ENCODE measurements at places on chromosomes 16 and 17.

GRCh38 chr16:67030221-67030962 lies 1.4 kb downstream of the CBFB start:
- H3K27ac ChIP-seq: peak overlapping the region; percentile 92
- peaks cover 41% of the 10 kb centered on the region for H3K4me1 ChIP-seq
- no peaks in the 10 kb centered on the region for H3K27me3 ChIP-seq
- peaks cover 3% of the 10 kb centered on the region for H3K36me3 ChIP-seq

- peaks cover 28% of the 10 kb centered on the region for H3K4me1 ChIP-seq
- H3K36me3 ChIP-seq: peaks cover 30% of the 10 kb centered on the region
- no peak overlapping the region for H3K27ac ChIP-seq
- no peak for DNase-seq
- H3K4me3 ChIP-seq: no peak overlapping the region
- no peaks in the 10 kb centered on the region for H3K27me3 ChIP-seq
Observed at GRCh38 chr17:7462474-7463371, 16.7 kb downstream of the ZBTB4 start.

GRCh38 chr17:81405411-81405872 lies 10.2 kb downstream of the BAHCC1 start:
- peaks cover 67% of the 10 kb centered on the region for H3K4me1 ChIP-seq
- no peak overlapping the region for H3K4me3 ChIP-seq
- H3K27ac ChIP-seq: peak overlapping the region; percentile 60
- H3K27me3 ChIP-seq: no peaks in the 10 kb centered on the region

GRCh38 chr16:89237733-89238132 lies 20.2 kb downstream of the ZNF778 start:
- peaks cover 4% of the 10 kb centered on the region for H3K4me1 ChIP-seq
- no peak overlapping the region for H3K4me3 ChIP-seq
- peaks cover 15% of the 10 kb centered on the region for H3K36me3 ChIP-seq
- no peak for DNase-seq
- no peaks in the 10 kb centered on the region for H3K27me3 ChIP-seq
- no peak overlapping the region for H3K27ac ChIP-seq

DNA sequence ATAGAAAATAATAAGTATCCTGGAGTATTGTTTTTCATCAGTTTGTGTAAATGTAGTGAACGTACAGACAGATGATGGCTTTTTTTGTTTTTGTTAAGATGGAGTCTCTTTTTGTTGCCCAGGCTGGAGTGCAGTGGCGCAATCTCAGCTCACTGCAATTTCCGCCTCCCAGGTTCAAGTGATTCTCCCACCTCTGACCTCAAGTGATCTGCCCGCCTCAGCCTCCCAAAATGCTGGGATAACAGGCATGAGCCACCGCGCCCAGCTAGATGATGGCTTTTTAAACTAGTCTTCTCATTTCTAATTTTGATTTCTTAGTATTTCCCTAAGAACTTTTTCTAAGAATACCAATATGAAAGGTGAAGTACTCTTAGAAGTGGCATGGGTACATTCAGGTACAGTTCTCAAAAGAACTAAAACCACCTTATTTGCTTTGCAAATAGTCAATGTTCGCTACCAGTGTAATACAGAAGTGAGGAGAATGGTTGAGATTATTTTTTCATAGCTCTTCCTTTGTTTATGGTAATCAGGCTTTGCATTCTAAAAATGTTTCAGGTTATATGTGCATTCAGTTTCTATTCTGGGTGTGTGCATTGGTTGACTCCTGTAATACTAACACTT lies 34.2 kb downstream of the TTC19 start:
- DNase-seq: no peak
- peaks cover 97% of the 10 kb centered on the region for H3K36me3 ChIP-seq
- H3K27ac ChIP-seq: no peak overlapping the region
- H3K27me3 ChIP-seq: no peaks in the 10 kb centered on the region
- H3K4me3 ChIP-seq: no peak overlapping the region

DNA sequence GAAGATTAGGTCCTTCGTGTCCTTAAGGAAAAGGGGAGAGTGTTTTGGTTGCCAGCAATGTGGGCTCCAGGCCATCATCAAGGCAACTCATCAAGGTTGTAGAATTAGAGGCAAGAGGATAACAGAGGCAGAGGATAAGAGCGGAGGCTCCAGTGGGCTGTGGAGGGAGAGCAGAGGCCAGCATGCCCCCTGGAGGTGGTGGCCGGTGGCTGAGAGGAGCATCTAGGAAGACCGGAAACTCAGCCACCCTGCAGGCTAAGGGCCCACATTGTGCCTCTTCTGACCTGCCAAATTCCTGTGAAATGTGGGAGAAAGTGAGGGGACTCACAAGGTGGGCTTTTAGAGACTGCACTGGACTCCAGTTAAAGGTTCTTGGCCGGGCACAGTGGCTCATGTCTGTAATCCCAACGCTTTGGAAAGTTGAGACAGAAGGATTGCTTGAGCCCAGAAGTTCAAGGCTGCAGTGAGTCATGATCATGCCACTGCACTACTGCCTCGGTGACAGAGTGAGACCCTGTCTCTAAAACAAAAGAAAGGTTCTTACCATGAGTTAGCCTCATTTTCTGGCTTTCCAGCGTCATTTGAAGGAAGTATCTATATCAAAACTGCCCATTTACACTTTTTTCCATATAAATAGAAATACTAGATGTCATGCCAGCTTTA lies 62.7 kb upstream of the ADORA2B start:
- H3K4me3 ChIP-seq: no peak overlapping the region
- no peak overlapping the region for H3K27ac ChIP-seq
- H3K27me3 ChIP-seq: no peaks in the 10 kb centered on the region
- no peak for DNase-seq

DNA sequence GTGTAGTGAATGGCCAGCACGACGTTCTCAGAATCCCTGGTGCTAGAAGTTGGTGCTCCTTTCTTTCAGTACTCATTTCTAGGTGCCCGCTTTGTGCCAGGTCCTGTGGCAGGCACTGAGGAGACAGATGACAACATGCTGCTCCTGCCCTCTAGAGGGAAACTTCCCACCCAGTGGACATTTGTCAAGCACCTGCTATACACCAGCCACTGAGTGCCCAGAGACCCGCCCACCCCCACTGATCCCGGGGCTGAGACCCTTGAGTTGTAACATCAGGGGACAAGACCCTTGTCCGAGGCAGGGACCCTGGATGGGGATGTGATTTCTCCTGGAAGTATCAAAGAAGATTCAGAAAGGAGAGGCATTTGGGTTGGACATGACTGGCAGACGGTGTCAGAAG lies 25.1 kb downstream of the UNC13D start:
- no peak overlapping the region for H3K4me3 ChIP-seq
- DNase-seq: peak; percentile 58
- no peaks in the 10 kb centered on the region for H3K27me3 ChIP-seq
- H3K27ac ChIP-seq: no peak overlapping the region
- H3K4me1 ChIP-seq: peaks cover 25% of the 10 kb centered on the region
- peaks cover 75% of the 10 kb centered on the region for H3K36me3 ChIP-seq

DNA sequence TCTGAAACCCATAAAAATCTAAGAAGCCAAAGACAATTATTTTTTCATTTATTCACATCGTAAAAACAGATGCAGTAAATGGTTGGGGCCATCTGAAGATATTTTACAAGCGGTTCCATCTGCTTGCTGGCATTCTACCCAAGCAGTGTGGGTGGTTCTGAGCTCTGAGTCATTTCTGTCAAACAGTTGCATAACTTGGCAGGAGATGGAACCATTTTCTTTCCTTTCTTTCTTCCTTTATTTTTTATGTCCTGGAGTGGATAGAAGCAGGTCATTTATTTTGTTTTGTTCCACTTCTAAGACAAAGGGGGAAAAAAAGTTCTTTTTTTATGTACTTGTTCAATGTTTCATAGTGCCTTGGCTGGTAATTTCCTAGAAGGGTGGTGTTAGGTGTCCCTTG lies 1151.9 kb upstream of the GOT2 start:
- H3K36me3 ChIP-seq: no peaks in the 10 kb centered on the region
- H3K4me3 ChIP-seq: no peak overlapping the region
- H3K27ac ChIP-seq: no peak overlapping the region
- no peaks in the 10 kb centered on the region for H3K27me3 ChIP-seq
- no peaks in the 10 kb centered on the region for H3K4me1 ChIP-seq
- no peak for DNase-seq

DNA sequence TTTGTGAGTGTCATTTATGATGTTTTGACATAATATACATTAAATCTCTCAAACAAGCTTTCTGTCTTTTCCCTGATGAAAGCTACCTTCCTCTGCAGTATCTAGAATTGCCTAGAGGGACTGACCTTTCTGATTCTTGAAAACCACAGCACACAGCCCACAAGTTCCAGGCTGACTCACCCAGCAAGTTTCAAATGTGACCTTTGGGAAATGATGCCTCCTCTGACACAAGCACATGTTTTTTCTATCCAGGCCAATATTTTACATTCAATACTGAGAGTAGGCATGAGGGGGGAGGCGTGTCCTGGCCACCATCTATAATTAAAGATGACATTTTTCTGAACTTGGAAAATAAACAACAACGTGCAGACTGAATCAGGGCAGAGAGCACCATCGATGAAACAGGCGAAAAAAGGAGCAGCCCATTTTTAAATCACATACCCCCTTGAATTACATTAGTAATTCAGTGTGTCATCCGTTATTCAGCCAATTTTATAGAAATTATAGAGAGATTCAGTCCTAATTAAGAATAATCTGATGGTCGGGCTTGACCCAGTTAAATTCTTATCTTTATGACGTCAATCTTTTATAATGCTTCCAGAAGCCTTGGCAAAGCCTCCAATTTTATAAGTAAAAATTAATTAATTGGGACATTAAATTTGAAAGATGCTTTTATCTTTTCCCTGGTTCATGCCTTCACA lies 292.6 kb upstream of the CDH11 start:
- H3K27me3 ChIP-seq: no peaks in the 10 kb centered on the region
- H3K4me1 ChIP-seq: no peaks in the 10 kb centered on the region
- no peak for DNase-seq
- H3K36me3 ChIP-seq: no peaks in the 10 kb centered on the region

DNA sequence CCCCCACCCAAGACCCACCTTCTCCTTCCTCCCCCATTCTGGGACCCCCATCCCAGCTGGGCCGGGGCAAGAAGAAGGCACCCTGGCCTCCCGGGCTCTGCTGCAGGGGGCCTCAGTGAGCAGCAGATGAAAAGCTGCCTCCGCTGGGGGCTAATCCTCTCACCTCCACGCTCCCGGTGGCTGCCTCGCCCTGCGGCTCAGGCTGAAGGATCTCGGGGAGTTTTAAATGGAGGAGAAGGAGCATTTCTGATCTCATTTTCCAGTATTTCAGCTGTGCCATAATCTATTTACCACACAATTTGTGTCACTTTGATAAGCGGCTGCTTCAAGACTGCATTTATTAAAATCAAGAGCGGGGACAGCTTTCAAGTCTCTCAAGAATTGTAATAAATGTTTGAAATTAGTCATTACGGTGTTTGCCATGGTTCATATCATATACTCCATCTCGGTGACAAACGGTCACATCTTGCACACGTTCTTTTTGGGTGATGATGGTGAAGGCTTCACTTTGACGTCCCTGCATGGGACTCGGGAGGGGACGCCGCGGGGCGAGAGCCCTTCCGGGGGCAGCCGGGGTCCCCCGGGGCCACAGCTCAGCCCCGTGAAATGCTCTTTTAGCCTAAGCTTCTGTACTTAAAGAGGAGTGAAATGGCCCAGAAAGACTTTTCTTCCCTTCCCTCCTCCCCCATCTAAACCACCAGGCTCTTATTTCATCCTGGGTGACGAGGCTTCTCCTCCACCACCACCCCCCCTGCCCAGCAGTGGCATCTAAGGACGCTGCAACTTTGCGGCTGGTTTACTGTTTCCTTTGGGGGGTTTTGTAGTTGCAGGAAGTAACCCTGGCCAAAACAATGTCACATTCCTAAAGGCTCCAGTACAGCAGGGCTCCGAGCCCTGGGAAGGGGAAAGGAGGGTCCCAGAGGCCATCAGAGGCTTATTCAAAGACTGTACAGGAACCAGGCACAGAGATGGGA lies 313.1 kb upstream of the TNRC6C start:
- no peaks in the 10 kb centered on the region for H3K36me3 ChIP-seq
- H3K4me1 ChIP-seq: no peaks in the 10 kb centered on the region
- H3K27me3 ChIP-seq: peaks cover 21% of the 10 kb centered on the region
- no peak for DNase-seq

- no peak overlapping the region for H3K27ac ChIP-seq
- H3K27me3 ChIP-seq: no peaks in the 10 kb centered on the region
- DNase-seq: no peak
- H3K4me1 ChIP-seq: no peaks in the 10 kb centered on the region
Observed at GRCh38 chr16:47258874-47259461, 115.2 kb upstream of the NETO2 start.

DNA sequence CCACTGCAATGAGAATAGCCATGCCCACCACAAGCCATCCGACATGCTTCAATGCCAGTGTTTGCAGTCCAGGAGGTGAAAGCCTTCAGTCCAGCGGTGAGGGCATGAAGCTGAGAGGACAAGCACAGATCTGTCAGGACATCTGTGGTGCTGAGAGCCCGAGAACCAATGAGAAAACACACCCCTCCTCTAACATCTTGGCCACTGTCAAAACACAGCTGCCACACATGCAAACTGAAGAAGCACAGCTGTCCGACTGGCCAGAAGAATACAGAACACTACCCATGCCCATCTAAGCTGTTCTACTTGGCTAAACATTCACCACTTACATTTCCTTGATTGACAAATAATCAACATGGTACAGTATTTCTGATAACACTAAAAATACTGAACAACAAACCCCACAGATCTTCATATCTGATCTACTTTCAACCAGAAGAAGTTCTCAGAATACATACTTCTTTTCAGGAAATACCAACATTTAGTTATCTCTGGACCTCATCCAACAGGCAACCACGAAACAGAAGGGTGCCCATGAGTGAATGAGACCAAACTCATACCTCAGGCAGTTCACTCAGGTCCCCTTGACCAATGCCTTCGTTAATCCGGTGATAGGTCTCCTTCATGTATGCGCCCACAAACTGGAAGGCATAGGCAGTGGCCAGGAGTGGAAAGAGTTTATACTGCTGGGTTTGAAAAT lies 10.2 kb upstream of the FBF1 start:
- DNase-seq: no peak
- H3K36me3 ChIP-seq: peaks cover 98% of the 10 kb centered on the region
- no peak overlapping the region for H3K4me3 ChIP-seq
- H3K27me3 ChIP-seq: no peaks in the 10 kb centered on the region
- H3K27ac ChIP-seq: no peak overlapping the region

GRCh38 chr16:55754056-55754455 lies 78.8 kb downstream of the CES1 start:
- H3K27ac ChIP-seq: no peak overlapping the region
- H3K4me1 ChIP-seq: no peaks in the 10 kb centered on the region
- H3K4me3 ChIP-seq: no peak overlapping the region
- DNase-seq: no peak
- no peaks in the 10 kb centered on the region for H3K36me3 ChIP-seq

- no peak overlapping the region for H3K27ac ChIP-seq
- H3K27me3 ChIP-seq: no peaks in the 10 kb centered on the region
- DNase-seq: peak; percentile 71
- H3K4me1 ChIP-seq: peaks cover 19% of the 10 kb centered on the region
- no peaks in the 10 kb centered on the region for H3K36me3 ChIP-seq
- no peak overlapping the region for H3K4me3 ChIP-seq
Observed at GRCh38 chr16:66035096-66035495, 331.4 kb upstream of the CDH5 start.
